ENCODE measurements at places on chromosomes 6 and 20.

DNA sequence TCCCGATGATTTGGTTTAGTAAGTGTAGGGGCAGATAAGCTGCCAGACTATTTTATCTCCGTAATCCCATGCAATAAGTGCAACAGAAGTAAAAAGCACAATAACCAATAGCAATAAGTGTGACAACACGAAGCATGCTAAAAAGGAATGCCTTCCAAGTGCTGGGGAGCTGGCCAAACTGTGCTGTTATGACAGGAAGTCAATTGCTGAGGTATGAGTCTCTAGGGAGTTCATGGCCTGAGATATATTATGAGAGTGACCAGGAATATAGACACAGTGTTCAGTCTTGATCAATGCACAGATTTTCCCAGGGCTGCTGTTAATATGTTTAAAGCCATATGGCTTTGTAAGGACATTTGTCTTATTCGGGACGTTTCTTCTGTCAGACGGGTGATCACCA is 10.5 kb upstream of the ANGPT4 start:
- no peak for DNase-seq

DNA sequence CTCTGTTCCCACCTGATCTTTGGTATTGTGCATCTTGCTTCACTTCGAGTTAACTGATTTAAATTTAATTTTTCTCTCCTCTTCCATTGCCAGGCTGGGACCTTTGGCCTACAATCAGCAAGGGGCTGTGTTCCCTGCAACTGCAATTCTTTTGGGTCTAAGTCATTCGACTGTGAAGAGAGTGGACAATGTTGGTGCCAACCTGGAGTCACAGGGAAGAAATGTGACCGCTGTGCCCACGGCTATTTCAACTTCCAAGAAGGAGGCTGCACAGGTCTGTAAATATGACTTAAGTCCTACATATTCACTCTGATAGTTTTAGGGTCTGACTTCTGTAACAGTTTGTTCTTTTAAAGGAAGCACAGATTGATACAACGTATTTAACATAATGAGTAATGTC is 412.4 kb downstream of the ARHGAP18 start:
- DNase-seq = no peak

GRCh38 chr20:38748861-38749149 is 545 bp downstream of the ACTR5 start:
- DNase-seq = no peak

DNA sequence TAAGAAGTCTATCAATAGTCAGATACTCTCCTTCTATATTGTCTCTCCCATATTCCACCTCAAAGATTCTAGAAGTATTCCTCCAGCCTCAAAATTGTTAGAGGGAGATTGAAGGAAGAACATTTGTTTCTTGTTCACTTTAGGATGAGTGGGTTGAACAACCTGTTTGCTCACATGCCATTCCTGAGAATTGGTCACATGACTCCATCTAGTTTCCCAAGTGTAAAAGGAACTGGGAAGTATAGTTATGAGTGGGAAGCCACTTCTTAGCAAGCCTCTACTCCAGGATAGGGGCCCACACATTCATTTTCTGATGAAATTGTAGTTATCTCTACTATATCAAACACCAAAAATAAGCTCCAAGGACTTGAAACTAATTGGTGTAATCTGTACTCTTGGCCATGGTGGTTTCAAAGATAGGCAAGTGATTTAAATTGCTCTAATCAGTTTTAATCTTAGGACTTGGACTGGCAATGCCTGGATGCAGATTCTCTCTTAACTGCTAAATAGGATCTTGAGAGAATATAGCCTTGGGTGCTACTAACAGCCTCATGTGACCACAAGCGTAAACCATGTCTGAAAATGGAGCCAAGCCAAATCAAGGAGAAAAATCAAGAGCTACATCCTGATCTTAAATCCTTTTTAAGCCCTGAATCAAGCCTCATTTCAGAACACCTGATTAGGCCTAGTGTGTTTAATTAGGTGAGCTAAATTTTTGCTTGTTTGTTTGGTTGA is 758.7 kb upstream of the MAN1A1 start:
- no peak for DNase-seq

DNA sequence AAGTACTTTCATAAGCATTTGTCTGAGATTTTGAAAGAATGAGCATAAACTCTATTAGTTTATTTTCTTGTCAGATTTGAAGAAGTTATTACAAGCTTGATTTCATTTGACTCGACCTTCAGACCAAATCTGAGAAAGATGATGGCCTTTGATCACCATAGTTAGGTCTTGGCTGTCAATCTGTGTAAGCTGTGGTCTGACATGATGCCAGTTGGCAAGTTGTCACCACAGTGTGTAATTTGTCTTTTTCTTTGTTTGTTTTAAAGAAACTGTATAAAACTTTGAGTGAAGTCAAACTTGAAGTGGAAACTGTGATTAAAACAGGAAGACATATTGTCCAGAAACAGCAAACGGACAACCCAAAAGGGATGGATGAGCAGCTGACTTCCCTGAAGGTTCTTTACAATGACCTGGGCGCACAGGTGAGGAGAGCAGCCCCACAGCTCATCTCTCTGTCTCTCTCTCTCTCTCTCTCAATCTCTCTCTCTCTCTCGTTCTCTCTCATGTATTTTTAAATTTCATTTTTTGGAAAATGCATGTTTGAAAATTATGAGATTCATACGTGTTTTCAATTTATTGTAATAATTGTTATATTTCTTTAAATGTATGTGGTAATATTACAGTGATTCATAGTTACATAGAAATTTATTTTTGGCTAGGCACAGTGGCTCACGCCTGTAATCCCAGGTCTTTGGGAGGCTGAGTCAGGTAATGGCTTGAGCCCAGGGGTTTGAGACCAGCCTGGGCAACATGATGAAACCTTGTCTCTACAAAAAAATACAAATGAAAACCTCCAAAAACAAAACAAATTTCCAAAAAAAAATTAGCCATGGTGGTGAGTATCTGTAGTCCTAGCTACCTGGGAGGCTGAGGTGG is 208.1 kb downstream of the UTRN start:
- DNase-seq = no peak

DNA sequence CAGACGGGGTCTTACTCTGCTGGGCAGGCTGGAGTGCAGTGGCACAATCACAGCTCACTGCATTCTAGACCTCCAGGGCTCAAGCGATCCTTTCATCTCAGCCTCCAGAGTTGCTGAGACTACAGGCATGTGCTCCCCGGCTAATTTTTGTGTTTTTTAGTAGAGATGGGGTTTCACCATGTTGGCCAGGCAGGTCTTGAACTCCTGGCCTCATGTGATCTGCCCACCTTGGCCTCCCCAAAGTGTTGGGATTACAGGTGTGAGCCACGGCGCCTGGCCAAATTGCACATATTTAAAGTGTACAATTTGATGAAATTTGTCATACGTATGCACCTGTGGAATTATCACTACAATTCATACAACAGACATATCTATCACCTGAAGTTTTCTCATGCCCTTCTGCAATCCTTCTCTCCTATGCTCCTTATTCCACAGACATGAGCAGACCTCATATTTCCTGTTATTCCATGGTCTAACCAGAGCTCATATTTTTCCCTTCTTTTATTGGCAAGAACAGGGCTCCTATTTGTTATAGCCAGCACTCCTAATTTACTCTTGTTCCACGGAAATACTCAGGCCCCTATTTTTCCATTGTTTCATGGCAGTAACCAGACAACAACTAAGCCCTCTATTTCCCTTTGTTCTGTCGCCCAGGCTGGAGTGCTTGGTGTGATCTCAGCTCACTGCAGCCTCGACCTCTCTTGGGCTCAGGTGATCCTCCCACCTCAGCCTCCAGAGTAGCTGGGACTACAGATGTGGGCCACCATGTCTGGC is 2.2 kb upstream of the CSTL1 start:
- no peak for DNase-seq

DNA sequence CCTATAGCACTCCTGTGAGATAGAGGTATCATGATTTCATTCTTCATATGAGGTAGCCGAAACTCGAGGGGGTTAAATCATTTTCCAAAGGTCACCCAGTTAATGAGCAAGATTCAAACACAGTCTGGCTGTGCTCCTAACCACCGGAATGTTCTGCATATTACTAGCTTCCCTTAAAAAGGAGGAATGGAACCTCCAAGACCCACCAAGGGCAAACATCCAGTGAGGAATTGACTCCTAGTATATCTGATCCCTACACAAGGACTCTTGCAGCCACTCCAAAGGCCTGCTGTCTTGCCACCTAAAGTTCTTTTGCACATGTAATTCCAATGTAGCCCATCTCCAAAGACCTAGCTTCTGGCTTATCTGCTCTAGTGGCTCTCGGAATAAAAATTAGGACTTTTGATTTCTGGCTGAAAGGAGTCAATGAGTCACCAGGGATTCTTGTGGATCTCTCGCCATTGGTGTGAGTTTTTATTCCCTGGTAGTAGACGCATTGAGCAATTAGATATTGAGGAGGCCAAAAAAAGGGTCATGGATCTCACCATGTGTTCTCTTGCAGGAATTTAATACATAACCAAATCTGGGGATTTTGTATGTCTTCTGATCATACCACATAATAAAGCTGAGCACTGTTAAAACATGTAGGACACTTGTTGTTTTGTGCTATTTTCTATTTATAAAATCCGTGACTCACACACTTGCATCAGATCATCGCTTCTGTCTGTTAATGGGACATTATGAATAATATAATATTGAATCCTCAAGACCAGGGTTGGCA is 9.1 kb downstream of the BCAS1 start:
- DNase-seq = peak; percentile 86
